Naive thymus-derived CD4-positive, alpha-beta T cell (primary cell): ENCODE measurements at places on chromosomes 6 and 20. TPM values are rescaled to one million over a fixed set of nuclear protein-coding genes. Genes with fewer than 3 reads are reported as not detected.

The TPX2 gene
- polyA plus RNA-seq, result 0.09 TPM

The MRPS26 gene
- 94.2 TPM for polyA plus RNA-seq

The WASF1 gene
- polyA plus RNA-seq, result 1.2 TPM

The MCUR1 gene
- 7.4 TPM for polyA plus RNA-seq

The SPAG4 gene
- polyA plus RNA-seq, result not detected

The NOTCH4 gene
- 0.59 TPM for polyA plus RNA-seq

The AVP gene
- polyA plus RNA-seq, result not detected

The TMEM181 gene
- polyA plus RNA-seq, result 3.6 TPM

DNA sequence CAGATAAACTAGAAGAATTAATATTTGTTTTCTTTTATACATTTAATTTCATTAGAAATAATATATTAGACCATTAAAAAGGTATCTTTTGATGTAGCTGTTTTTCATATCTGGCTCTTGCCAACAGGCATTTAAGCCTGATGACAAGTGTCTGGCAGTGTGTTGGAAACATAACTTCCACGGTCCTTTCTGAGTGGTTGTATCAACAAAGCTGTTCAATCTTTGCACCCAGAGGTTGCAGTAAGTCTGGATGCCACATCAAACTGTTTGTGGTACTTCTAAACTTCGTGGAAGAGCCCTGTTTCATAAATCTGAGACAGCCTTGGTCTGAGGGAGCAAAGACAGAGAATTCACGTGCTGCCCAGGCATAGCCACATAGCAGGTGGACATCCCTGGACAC, 197.4 kb downstream of the TRDN start:
- no peak for DNase-seq

- DNase-seq, result no peak
Observed at GRCh38 chr6:131631625-131632289, 3.7 kb upstream of the MED23 start.

GRCh38 chr6:85482905-85483700, 33.2 kb downstream of the NT5E start:
- peak; percentile 87 for DNase-seq

GRCh38 chr6:66103954-66104353, 396.9 kb upstream of the EYS start:
- no peak for DNase-seq

GRCh38 chr6:168060521-168060931, 18.5 kb downstream of the FRMD1 start:
- DNase-seq, result no peak

DNA sequence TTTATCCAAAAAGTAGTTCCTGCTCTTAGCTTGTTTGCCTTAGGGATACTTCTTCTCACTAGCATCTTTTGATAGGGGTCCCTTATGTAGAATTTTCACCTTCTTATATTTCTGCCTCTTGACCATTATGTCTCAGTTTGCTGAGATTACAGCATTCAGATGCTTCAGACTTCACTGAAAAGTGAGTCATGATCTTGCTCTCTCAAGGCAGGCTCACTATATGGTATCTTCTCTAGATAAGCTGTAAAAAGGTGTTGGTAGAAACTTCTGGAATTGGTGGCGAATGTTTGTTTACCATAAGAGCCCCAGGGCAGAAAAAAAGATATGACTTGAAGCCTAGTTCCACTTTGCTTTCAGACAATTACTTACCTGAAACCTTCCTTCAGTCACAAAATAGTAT, 19.7 kb downstream of the GTPBP2 start:
- no peak for DNase-seq

DNA sequence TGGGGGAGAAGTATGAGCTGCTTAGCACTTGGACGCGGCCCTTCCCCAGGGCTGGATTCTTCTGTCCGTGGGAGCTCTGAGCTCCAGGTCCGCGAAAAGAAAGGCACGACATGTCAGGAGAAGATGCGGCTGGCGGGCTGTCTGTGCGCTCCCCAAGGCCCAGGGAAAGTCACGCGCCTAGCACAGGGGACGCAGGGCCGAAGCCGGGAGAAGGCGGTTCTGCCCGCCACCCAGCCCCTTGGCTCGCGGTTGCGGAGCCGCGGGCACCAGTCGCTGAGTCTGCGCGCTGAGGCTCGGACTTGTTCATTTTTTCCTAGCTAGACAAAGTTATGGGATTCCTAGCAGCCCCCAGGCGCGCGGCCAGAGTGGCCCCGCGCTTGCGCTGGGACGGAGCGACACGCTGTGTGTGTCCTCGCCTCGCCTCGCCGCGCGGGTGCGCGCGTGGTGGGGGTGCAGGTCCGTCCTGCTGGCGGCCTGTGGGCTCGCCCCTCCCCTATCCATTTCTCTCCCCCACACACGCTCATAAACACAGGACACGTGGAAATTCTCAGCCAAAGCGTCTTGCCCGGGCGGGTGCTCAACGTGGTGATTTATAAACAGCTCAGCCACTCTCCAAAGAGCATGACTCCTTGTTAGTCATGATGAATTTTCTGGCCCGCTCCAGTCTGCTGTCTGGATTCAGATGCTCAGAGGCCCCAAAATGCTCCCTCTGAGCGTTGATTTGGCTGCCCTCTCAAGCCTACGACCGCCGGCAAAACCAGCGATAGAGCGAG, 1.9 kb upstream of the POU3F2 start:
- no peak for DNase-seq

- no peak for DNase-seq
Observed at GRCh38 chr6:97207383-97207782, 75.6 kb downstream of the MMS22L start.

DNA sequence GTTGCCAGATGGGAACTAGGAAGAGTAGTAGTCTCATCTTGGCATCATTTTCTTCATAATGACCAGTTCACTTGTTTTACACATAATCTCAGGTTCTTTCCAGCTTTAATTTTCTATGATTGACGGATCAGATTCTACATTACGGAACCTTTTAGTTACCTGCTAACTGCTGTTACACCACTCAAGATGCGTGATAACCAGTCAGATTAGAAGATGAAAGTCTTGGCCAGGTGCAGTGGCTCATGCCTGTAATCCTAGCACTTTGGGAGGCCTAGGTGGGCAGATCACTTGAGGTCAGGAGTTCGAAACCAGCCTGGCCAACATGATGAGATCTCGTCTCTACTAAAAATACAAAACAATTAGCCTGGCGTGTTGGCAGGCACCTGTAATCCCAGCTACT, 92.5 kb downstream of the NCOA3 start:
- no peak for DNase-seq

DNA sequence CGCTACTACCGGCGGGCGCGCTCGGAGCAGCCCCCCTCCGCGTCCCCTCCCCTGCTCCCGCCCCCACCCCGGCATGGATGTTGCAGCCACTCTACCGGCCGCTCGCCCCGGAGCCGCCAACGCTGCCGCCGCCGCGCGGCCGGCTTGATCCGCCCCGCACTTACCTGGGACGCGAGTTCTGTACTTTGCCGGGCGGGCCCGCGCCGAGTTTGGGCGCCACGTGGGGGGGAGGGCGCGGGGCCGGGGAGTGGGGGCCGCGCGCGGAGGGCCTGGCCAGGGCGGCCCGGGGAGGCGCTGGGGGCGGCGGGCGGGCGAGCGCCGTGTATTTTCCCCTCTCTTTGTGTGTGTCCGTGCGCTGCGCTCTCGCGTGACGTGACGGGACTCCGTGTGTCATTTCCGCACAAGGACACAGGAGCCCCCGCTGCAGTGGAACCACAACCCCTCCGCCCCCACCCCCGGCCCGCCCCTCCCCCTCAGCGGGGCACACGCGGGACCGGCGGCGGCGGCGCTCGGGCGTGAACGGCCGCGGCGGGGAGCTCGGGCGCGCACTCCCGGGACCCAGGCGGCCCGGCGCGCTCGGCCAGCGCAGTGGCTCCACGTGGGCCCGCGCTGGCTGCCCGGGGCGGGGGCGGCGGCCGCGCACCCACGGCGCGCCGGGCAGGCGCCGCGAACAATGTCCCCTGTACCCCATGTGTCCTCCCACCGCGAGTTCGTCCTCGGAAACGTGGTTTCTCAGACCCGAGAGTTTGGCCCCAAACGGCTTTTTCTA, at the start of gene BEND3:
Gene BEND3, minus strand, starts transcription at position 590 of the 769 bp plus-strand sequence. CDS start 16,230 bp downstream, outside the sequence.
- DNase-seq, result peak; percentile 38

DNA sequence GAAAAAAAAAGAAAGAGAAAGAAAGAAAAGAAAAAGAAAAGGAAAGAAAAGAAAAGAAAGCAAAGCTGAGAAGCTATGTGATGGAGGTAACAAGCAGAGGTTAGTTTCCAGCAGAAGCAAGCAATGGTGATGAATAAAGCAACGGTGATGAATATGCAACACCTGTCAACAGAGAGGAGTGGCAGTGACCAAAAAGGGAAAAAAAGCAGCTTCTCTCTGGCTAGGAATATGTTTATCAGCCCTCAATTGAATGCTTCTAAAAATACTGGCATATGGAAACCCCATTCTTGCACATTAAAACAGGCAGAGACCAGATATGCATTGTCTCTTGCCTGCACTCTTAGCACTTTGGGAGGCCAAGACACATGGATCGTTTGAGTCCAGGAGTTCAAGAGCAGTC, 100.9 kb downstream of the GJA1 start:
- no peak for DNase-seq

GRCh38 chr20:44011251-44011940, 96.7 kb downstream of the TOX2 start:
- DNase-seq, result peak; percentile 50

- DNase-seq, result no peak
Observed at GRCh38 chr20:8249634-8250033, 117.6 kb downstream of the PLCB1 start.

- DNase-seq, result no peak
Observed at GRCh38 chr20:38645351-38645750, 43.7 kb downstream of the ARHGAP40 start.

DNA sequence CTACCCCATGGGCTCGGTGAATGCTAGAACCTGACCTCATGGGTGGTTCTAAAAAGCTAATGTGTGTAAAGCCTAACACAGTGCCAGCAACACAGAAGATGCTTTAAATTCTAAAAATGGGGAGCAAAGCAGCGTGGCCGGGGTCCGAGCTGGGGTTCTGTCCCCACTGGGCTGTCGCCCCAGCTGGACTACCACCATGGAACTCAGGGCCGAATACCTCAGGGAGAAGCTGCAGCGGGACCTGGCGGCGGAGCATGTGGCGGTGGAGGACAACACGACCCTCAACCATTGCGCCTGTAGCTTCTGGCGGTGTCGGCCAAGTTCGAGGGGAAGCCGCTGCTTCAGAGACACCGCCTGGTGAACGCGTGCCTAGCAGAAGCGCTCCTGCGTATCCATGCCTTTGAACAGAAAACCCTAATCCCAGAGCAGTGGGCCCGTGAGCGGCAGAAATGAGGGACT, 8.4 kb downstream of the SOX4 start:
- no peak for DNase-seq
